ENCODE measurements at places on chromosomes 1 and 21. TPM values are rescaled to one million over a fixed set of nuclear protein-coding genes. Genes with fewer than 3 reads are reported as not detected.
A peak's percentile ranks its signal among the peaks of the same experiment; 100 is the strongest.

PPIE gene
- 105 TPM for polyA plus RNA-seq

DNA sequence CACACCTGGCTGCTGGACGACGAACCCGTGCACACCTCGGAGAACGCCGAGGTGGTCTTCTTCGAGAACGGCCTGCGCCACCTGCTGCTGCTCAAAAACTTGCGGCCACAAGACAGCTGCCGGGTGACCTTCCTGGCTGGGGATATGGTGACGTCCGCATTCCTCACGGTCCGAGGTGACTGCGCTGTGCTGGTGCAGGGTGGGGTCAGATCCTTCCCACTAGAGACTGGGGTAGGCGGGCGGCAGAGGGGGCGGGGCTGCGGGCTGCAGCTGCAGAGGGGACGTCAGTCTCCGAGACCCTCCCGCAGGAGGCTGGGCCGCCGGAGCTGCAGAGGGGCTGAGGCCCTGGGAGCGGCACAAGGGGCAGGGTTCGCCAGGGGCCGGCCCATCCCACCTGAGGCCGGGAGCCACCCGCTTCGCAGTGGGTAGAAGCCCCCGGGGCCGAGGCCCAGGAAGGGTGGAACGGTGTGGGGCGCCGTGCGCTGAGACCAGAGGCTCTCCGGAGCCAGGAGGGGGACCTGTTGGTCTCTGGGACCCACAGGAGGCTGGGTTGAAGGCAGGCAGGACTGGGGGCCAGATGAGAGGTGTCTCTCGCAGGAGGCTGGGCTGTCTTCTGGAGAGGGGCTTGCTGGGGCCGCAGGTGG, 90.6 kb downstream of the TRIM11 start:
- no peak for DNase-seq

TIPRL gene
- 20.5 TPM for polyA plus RNA-seq

- no peak for DNase-seq
These were observed 3.1 kb upstream of the NCF2 start for GRCh38 chr1:183593356-183593755.

DNA sequence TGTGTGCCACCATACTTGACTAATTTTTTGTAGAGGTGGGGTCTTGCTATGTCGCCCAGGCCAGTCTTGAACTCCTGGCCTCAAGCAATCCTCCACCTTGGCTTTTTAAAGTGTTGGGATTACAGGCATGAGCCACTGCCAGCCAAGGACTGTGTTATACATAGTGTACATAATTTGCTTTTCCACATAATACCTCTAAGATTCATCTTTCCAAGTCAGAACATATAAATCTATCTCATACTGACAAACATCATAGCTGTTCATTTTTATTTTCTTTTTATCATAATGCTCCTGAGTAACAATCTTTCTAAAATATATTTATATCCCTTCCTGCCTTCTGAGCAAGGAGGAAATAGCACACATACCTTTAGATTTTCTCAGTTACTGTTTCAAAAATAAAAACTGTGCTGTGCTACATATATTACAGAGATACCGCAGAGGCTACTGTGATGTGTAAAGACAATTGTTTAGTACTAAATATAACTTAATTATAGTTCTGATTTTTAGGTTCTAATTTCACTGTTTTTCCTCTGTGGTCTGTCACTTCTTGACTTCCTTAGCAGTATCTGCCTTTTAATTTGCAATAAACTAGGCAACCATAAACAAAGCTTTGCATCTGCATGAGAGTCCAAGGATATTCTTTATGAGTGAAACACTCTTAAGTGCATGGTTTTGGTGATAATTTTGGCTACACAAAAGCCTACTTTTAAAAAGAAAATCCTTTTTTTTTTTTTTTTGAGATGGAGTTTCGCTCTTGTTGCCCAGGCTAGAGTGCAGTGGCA, 59.3 kb downstream of the EYA3 start:
- DNase-seq, result no peak

FNDC5 gene
- 0.59 TPM for polyA plus RNA-seq

SLC1A7 gene
- not detected for polyA plus RNA-seq

DNA sequence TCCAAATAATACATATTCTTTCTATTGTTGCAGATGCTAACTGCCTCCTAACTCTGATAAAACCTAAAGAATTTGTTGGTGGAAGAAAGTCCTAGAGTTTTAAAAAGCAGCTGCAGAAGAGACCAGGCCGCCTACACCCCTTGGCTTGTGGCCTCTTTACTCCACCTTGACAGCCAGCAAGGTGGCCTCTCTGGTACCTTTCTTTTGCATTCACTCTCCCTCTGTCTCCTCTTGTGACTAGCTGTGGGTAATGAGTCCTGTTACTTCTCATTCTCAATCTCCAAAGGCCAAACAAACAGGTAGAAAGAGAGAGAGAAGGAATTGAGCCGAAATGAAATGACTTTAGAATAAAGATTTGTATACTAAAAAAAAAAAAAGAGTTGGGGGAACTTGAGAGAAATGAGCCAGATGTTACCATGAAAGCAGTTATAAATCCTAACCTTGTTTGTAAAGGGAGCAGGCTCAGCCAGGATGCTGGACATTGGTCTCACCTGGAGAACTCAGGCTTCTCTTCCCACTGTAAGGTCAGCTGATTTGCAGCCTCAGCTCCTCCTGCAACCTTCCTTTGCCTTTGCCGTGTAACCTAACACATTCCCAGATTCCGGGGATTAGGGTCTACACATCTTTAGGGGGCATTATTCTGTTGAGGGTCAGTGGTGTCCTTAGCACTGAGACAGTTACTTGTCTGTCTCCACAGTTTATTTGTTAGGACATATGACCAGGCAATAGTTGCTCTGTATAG, 164.1 kb upstream of the IRF2BP2 start:
- no peak for DNase-seq

DNA sequence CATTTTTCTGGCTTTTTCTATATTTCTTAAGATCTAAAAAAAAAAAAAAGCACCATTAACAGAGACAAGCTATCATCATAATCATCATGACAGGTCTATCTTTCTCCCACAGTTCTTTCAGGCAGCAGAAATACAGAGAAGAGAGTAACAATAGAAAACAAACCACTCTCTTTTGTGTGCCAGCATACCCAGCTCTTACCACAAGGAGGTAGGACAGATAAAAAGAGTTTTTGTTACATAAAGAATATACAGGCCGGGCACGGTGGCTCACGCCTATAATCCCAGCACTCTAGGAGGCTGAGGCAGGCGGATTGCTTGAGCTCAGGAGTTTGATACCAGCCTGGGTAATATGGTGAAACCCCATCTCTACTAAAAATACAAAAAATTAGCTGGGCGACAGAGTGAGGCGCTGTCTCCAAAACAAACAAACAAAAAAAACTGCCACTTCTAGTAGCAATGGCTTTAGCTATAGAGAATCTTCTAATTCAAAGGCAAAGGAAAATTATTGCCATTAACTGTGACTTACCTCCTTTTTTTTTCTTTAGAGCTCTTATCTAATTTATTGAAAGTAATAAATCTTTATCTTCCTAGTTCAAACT, 39.7 kb downstream of the ANKRD13C start:
- peak; percentile 9 for DNase-seq

SPATA21 gene
- 0.10 TPM for polyA plus RNA-seq

GRCh38 chr1:55140137-55140536, 75.0 kb downstream of the USP24 start:
- no peak for DNase-seq

DNA sequence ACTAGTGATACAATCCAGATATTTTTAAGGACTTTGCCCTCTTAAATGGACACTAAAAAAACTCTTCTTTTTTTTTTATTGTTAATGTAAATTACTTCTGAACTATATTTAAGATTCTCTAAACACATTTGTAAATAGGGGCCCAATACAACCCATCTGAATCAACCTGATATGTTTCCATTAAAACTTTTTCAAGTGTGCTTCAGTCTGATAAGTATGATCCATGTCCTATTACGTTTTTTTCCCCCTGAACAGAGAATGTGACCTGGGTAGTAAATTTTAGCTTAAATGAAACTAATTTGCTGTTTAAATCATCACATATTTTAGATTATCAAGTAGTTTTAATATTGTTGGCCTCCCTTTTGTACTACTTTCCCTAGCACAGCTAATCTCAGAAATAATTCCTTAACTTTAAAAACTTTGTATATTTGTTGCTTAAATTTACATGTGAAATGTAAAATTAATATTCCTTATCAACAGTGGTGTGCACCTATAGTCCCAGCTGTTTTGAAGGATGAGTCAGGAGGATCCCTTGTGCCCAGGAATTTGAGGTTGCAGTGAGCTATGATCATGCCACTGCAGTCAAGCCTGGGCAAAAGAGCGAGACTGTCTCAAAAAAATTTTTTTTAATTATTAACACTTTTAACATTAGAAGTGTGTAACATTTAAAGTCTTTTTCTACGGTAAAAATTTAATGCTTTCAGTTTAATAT, 3.0 kb upstream of the PKN2 start:
- DNase-seq, result no peak

GRCh38 chr1:156083800-156084790, 1.8 kb upstream of the MEX3A start:
- no peak for DNase-seq

- DNase-seq, result peak; percentile 39
These were observed 1744.9 kb downstream of the NCAM2 start for GRCh38 chr21:22743085-22743484.

GRCh38 chr1:82045221-82045620, 244.5 kb downstream of the ADGRL2 start:
- DNase-seq, result no peak

COL8A2 gene
- 2.6 TPM for polyA plus RNA-seq

ROR1 gene
- 5.5 TPM for polyA plus RNA-seq

GRCh38 chr1:185338719-185339622, 21.9 kb upstream of the IVNS1ABP start:
- no peak for DNase-seq

GPR37L1 gene
- not detected for polyA plus RNA-seq

GRCh38 chr1:43586136-43586731, 55.6 kb downstream of the PTPRF start:
- DNase-seq, result no peak

DNA sequence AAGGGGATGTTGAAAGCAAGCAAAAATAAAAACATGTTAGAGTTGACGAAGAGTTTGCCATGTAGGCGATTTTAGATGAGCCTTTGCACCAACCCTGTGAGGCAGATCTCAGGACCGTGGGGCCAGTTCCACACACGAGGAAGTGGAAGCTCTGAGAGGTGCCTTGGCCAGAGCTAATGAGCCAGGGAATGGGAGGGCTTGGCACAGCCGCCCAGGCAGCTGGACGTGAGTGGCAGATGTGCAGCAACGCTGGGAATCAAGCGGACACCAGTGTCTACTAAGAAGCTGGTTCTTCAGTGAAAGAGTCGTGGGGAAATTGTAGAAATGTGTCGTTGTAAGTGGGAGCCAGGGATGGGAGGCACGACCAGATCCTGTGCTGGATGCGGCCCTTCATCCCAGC, 58.9 kb upstream of the COL6A1 start:
- no peak for DNase-seq

TPTE gene
- not detected for polyA plus RNA-seq

DNA sequence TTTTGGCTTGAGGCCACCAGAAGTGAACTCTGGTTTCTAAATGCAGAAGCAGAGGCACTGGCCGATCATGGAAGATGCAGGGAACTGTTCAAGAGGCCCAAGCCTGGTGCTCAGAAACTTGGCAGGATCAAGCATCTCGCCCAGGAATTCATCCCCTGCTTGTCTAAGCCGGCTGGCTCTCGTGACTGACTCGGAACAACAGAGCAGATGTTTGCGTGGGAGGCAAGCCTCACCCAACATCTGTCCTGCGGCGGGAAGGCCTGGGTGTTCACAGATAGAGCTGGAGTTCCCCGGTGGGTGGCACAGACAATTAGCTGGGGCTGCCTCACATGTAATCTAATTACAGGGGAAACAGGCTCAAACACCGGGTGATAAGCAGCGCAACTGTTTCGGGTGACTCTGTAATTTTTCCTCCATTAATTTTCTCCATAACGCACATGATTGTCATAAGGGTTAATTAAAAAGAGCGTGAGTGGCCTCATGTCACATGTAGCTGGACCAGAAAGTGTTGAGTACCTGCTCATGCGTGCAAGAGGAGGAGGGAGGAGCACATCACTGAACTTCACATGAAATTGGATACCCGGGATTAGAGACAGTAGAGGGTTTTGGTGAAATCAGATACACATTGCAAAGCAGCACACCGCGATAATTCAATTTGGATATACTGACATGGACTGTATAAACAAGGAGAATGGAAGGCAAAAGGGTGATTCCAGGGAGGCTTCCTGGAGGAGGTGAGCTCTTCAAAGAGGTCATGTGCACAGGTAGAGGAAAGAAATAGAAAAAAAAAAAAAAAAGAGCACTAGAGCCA, 180.0 kb downstream of the ETS2 start:
- DNase-seq, result peak; percentile 84

BGLAP gene
- 0.96 TPM for polyA plus RNA-seq

FCAMR gene
- polyA plus RNA-seq, result not detected

CFHR1 gene
- polyA plus RNA-seq, result 0.23 TPM

BRDT gene
- polyA plus RNA-seq, result not detected

C1orf53 gene
- polyA plus RNA-seq, result 22.9 TPM

FAM163A gene
- 1.1 TPM for polyA plus RNA-seq

- DNase-seq, result no peak
These were observed 4.3 kb upstream of the FGGY start for GRCh38 chr1:59292562-59292961.

IVL gene
- 0.86 TPM for polyA plus RNA-seq

RIIAD1 gene
- polyA plus RNA-seq, result not detected

DNA sequence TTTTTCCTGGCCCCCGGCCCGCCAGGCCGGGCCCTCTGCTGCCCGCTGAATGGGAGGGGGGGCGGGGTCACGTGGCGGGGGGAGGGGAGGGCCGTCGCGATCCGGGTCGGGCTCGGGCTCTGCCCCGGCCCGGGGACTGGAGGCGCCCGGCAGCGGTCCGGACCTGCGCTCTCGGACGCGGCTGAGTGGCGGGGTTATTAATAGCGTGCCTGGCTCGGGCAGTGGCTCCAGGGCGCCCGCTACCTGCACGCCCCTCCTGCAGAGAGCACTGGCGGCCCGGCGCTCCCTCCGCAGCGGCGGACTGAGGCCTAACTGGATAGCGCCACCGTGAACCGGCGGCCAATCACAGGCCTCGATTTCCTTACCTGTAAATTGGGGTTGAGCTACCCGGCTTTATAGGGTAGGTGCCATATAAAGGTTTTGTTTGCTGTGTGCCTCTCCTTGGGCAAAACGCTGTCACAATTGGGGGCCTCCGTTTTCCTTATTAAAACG, 28.1 kb downstream of the AHDC1 start:
- peak; percentile 83 for DNase-seq

PTGER3 gene
- polyA plus RNA-seq, result 1.3 TPM

GRCh38 chr1:32859915-32860314, 10.8 kb downstream of the FNDC5 start:
- no peak for DNase-seq

GJA5 gene
- not detected for polyA plus RNA-seq

DNA sequence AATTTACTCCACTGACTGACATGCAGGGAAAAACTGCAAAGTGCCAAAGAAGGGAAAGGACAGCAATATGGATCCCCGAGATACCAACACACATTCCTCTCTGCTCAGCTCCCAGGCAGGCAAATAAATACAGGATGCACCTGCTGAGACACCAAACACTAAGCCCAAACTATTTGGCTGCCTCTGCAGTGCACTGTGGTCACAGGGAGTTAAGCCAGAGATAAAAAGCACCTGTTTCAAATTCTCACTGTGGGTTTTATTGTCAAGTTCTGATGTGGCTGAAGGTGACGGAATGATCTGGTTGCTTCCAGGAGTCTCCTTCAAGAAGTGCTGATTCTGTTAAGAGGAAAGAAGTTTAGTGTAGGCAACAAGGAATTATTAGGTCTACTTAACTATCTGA, 17.7 kb downstream of the TEX38 start:
- DNase-seq, result no peak

PTGS2 gene
- polyA plus RNA-seq, result 5.9 TPM

- DNase-seq, result no peak
These were observed 491.9 kb downstream of the SIPA1L2 start for GRCh38 chr1:232138044-232138443.

- DNase-seq, result no peak
These were observed 38.9 kb upstream of the BMP8A start for GRCh38 chr1:39452540-39452939.

OR2T33 gene
- polyA plus RNA-seq, result 0.07 TPM

ARTN gene
- polyA plus RNA-seq, result 0.26 TPM

Data from SK-N-SH (cell line).